Thoracic aorta endothelial cell (primary cell): ENCODE measurements at places on chromosomes 7 and 10. TPM values are rescaled to one million over a fixed set of nuclear protein-coding genes. Genes with fewer than 3 reads are reported as not detected.

The SFRP4 gene
- not detected in 2 replicates for total RNA-seq

The ABCB4 gene
- 0.14 TPM in 1 of 2 replicates, not detected in the other for total RNA-seq

The GPAM gene
- 13.3 and 13.5 TPM in 2 replicates for total RNA-seq

The VSTM2A gene
- total RNA-seq = not detected in 2 replicates

The TAS2R41 gene
- total RNA-seq = not detected in 2 replicates

The TMEM176B gene
- total RNA-seq = not detected in 2 replicates

The TMEM213 gene
- not detected in 2 replicates for total RNA-seq

The ADIRF gene
- total RNA-seq = 8.4 and 15.3 TPM in 2 replicates

The GRID2IP gene
- total RNA-seq = not detected in 2 replicates

The IDI2 gene
- not detected in 2 replicates for total RNA-seq

The MCM10 gene
- total RNA-seq = 26.1 and 29.9 TPM in 2 replicates

The CCDC172 gene
- total RNA-seq = not detected in 2 replicates

The CLCN1 gene
- not detected in 2 replicates for total RNA-seq

The PRPS1L1 gene
- total RNA-seq = not detected in 2 replicates

The C10orf53 gene
- not detected in 2 replicates for total RNA-seq

The RBP4 gene
- total RNA-seq = not detected in 2 replicates

The FAM13C gene
- total RNA-seq = 0.13 and 0.93 TPM in 2 replicates

The ZCCHC24 gene
- 5.9 and 8.3 TPM in 2 replicates for total RNA-seq

The OR2A1 gene
- 0.22 TPM in 1 of 2 replicates, not detected in the other for total RNA-seq

The CNTNAP2 gene
- 0.29 TPM in 1 of 2 replicates, not detected in the other for total RNA-seq

The HMX3 gene
- total RNA-seq = not detected in 2 replicates

The WDFY4 gene
- 4.9 and 5.5 TPM in 2 replicates for total RNA-seq

The CPA2 gene
- not detected in 2 replicates for total RNA-seq

The LLCFC1 gene
- total RNA-seq = not detected in 2 replicates

The NEUROD6 gene
- total RNA-seq = not detected in 2 replicates

The ANKRD1 gene
- total RNA-seq = 591 and 1,007 TPM in 2 replicates
